CD8-positive, alpha-beta memory T cell (primary cell): ENCODE measurements at places on chromosomes 3 and 15.

- no peak for DNase-seq
Observed at GRCh38 chr3:155657161-155657560, 87.7 kb downstream of the PLCH1 start.

- no peak for DNase-seq
Observed at GRCh38 chr15:96119734-96120133, 210.8 kb upstream of the NR2F2 start.

DNA sequence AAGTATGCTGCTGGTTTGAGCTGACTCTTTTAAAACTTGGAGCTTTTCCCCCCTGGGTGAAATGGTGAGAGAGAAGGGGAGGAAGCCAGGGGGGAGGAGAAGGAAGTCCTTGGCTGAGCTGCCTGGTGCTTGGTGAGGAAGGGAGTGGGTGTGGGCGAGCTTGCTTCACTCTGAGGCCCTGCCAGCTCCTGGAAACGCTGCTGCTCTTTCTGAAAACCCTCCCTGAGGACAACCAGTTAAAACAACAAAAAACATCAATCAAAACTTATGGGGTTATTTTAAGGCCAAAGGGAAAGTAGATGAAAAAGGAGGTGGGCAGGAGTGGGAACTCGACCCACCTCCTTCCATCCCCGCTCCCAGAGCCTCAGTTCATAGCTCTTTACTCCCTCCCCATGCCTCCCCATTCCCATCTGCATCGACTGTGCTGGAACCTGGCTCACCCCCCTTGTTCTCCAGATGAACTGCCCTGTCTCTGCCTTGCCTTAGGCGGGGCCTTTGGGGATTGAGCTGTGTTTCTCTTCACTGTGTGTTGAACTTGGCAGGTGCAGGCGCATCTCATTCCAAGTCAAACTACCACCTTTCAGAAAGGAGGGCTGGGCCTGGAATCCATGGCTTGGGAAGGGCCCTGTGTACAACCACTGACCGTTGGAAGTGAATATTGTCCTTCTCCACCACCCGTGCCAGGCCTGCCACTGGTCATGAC lies 166.1 kb downstream of the ZNF621 start:
- DNase-seq, result no peak

DNA sequence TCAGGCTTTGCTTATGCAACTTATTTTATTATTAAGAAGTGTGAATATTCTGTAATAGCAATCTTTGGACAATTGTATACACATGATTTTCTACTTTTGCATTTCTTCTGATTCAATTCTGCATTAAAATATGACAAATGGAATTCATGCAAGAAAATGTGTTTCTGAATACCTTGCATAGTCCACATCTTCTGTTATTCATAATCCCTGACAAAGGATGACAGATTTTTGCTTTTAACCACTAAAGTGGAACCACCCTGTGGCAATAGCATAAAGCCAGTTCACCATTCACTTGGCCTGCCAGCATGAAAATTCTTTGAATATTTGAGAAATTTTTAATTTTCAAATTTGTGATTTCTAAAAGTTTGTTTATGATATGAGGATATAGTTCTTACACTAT lies 397.0 kb downstream of the ROBO2 start:
- no peak for DNase-seq

GRCh38 chr15:68793776-68794175 lies 26.9 kb downstream of the ANP32A start:
- no peak for DNase-seq

DNA sequence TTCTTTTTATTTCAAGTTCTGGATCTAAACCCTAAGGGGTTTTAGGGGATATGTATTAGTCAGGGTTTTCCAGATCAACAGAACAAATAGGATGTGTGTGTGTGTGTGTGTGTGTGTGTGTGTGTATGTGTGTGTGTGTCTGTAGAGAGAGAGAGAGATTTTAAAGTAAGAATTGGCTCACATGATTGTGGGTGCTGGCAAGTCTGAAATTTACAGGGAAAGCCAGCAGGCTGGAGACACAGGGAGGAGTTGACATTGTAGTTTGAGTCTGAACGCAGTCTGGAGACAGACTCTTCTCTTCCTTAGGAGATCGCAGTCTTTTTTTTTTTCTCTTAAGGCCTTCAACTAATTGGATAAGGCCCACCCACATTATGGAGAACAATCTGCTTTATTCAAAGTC lies 428.8 kb upstream of the TBL1XR1 start:
- no peak for DNase-seq

- peak; percentile 23 for DNase-seq
Observed at GRCh38 chr3:43181202-43181821, 75.4 kb upstream of the POMGNT2 start.

- DNase-seq, result no peak
Observed at GRCh38 chr3:61371123-61371522, 119.9 kb upstream of the FHIT start.

- DNase-seq, result no peak
Observed at GRCh38 chr3:196163212-196163611, 48.0 kb downstream of the ZDHHC19 start.

DNA sequence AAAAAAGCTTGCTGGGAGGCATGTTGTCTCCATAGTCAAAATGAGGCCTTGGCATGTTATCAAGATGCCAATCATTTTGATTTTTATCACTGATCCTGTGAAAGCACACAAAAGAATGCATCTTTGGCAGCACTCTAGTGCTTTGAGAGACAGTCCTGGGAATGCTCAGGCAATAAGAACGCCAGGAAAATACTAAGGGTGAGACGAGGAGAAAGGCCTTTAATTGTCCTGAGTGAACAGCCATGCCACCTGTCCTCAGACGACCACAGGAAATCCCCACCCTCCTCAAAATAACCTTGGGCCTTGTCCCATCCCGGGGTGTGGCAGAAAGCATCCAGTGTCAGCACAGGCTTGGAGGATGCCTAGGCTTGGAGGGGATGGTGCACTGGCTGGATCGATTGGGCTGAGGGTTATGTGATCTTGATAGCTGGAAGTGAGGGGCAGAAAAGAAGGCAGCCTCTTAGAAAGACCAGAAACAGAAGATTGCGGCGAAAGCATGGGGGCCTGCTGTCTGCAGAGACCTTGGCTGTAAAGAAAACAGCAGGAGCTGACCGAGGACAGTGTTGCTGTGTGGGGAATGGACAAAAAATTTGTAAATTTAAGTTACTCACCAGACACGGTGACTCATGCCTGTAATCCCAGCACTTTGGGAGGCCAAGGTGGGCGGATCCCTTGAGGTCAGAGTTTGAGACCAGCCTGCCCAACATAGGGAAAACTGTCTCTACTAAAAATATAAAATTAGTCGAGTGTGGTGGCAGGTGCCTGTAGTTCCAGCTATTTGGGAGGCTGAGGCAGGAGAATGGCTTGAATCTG lies 7.3 kb downstream of the TMEM158 start:
- DNase-seq, result no peak

GRCh38 chr15:65392368-65392767 lies 14.6 kb upstream of the IGDCC3 start:
- no peak for DNase-seq

GRCh38 chr3:188950832-188951489 lies 220.8 kb upstream of the TPRG1 start:
- DNase-seq, result no peak

DNA sequence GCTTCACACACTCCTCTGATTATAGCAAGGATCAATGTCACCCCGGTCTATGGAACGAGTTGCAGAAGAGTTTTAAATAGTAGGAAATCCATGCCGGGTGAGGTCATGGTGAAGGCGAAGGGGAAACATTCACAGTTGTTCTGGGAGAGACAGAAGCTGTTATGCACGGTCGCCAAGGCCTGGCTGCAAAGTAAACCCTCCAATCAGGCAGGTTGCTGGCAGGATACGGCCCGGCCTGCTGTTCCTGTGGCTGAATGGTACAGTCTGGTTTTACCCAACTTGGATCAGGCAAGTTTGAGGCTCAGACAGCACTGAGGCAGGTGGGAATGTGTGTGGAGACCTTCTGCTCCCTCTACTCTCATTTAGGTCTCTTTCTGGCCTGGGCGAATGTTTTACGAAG lies 45.3 kb upstream of the ATP2B2 start:
- DNase-seq, result no peak

DNA sequence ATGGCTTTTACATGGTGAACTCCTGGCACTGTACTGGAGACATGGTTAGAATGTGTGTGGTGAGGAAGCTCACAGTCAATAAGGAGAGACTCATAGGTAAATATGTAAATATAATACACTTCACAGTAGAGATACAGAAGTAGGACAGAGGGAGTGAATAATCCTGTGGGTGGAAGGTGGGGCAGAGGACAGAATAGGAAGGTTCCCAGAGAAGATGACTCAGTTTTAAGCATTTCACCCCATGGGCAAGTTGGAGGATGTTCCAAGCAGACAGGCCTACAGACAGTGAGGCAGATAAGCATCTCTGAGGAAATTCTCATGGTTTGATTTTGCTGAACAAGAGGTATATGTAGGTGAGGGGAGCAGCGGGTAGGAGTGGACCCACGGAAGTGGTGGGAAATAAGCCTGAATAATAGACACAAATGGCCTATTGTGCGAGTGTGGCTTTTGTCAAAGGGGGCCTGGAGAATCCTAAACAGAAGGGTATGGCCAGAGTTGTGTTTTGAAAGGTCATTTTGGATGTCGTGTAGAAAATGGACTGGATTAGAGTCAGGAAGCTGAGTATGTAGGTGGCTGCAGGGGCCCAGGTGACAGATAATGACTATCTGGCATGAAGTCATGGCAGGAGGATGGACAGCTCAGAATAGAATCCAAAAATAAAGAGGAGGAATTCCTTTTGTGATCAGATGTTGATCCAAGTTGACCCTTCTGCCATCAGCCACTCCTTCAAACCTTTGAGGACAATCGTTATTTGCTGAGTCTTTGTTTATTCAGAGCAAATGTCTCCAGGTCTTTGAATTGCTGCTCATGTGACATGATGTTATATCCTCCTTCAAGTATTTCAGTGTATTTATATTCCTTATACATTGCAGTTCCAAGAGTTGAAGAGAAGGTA lies 97.3 kb upstream of the THRB start:
- no peak for DNase-seq

- no peak for DNase-seq
Observed at GRCh38 chr3:4950351-4950784, 28.9 kb upstream of the BHLHE40 start.

DNA sequence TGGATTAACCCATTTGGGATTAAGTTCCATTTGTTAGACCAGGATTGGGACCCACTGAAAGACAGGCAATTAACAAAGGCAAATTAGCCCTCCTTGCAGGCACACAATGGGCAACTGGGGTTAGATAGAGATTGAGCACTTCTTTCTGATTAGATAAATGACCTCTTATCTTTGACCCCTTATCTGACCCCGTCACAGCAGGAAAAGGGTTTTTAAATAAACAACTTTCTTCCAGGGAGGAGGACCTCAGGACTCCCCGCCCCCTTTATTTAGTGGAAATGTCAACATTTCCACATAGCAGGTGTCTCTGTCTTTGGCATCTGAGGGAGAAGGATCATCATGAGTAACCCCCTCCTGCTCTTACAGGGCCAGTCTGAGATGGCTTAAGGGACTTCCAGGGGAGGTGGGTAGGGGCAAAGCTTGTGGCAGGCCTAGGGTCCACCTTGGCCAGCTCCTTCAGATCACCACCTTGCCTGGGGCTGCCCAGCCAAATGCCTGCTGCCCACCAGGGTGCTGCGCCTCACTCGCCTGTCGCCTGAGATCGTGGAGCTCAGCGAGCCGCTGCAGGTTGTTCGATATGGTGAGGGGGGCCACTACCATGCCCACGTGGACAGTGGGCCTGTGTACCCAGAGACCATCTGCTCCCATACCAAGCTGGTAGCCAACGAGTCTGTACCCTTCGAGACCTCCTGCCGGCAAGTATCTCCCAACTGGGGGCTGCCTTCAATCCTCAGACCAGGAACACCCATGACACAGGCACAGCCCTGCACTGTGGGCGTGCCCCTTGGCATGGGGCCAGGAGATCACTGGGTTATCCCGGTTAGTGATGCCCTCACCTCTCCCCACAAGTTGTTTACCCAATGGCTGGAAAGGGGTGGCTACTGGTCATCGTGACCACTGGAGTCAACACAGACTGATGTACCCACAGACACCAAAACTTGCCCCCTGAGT lies 2.6 kb upstream of the WDR6 start:
- no peak for DNase-seq

- DNase-seq, result no peak
Observed at GRCh38 chr15:57354436-57355123, 21.7 kb upstream of the CGNL1 start.

- DNase-seq, result no peak
Observed at GRCh38 chr3:14616606-14617507, 34.7 kb upstream of the CCDC174 start.

GRCh38 chr15:35545316-35545823 lies 595 bp downstream of the DPH6 start:
- no peak for DNase-seq

DNA sequence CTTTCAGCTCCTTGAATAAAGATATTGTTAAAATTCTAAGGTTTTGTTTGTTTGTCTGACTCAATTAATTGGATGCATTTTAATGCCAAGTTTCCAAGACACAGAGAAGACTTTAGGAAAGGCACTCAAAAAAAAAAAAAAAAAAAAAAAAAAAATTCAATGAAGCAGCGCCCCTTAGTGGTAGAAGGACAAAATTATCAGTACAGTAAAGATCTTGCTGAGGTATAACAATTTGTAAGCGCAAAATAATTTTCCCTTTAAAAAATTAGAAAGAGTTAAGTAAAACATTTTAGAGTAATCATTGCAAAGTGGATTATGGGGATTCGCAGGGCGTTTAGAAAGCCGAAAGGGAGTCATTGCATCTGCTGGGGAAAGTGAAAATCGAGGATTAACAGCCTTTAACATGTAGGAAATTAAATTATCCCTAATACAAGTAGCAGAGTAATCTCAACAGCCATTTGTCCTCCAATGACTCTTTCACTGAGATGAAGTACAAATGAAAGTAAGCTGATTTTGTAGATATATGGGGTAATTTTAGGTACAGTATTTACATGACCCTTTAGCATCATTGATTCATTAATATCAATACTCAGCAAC lies 5.8 kb upstream of the DIS3L start:
- no peak for DNase-seq

DNA sequence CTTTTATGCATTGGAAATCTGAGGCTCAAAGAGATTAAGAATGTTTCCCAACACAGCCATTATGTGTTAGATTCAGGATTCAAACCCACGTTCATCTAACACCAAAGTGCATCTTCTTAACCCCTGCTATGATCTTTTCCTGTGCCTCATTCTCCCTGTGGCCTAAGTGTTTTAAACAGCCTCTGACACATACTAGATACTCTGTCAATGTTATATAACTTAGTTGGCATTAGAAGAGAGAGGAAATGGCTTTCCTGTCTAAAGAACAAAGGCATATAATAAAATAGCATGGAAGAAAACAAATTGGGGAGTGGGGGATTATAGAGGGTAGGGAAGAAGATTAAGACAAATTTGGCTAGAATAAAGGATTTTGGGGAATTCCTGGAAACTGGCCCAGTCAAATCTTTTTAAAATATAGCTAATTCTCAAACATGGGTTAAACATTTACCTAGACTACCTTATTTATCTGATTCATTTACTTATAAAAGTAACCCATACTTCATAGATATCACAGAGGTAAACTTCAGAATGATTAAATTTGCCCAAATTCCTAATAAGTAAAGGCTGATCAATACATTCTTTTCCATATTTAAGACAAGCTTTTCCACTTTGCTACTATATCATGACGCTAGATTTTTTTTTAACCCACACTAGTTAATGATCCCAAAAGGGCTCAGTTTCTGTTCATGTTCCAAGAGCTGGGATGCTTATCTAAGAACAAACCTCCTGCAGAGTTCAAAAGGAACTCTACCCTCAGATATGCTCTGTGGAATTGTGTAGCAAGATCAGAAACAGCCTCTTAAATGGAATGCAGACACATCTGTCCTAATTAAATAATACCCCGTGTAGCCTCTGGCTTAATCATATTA lies 122.9 kb upstream of the PTPRG start:
- no peak for DNase-seq
